CD8-positive, alpha-beta memory T cell (primary cell): ENCODE measurements at places on chromosomes 7 and 10. TPM values are rescaled to one million over a fixed set of nuclear protein-coding genes. Genes with fewer than 3 reads are reported as not detected.
A peak's percentile ranks its signal among the peaks of the same experiment; 100 is the strongest.

The CPEB3 gene
- total RNA-seq: 2.1 TPM

The ODAD2 gene
- total RNA-seq: not detected

DNA sequence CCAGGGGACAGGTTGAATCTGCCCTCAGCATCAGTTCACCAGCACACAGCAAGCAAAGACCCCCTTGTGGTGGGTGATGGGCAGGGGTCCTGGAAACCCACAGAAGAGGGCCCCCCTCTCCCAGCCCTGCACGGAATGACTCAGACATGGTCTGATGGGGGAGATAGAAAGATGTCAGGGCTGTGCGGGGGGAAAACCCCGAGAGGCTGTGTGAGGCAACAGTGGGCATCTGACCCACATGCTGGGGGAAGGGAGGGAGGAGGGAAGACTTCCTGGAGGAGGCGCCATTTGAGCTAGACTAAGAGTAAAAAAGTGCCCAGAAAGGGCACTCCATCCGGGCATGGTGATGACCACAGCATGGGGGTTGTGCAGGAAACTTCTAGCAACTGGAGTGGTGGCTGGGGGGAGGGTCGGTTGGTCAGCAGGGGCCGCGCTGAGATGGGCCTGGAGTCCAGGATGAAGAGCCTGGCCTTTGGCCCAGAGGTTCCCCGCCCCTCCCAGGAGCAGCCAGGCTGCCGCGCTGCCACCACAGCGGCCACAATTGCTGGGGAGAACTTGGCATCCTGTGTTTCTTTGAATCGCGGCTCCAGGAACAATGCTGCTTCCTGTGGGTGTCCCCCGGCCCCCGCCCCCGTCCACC is 2.5 kb downstream of the LFNG start:
- peak; percentile 86 for DNase-seq

- DNase-seq: no peak
Measured at GRCh38 chr7:105353752-105354328, 34.9 kb downstream of the SRPK2 start.

DNA sequence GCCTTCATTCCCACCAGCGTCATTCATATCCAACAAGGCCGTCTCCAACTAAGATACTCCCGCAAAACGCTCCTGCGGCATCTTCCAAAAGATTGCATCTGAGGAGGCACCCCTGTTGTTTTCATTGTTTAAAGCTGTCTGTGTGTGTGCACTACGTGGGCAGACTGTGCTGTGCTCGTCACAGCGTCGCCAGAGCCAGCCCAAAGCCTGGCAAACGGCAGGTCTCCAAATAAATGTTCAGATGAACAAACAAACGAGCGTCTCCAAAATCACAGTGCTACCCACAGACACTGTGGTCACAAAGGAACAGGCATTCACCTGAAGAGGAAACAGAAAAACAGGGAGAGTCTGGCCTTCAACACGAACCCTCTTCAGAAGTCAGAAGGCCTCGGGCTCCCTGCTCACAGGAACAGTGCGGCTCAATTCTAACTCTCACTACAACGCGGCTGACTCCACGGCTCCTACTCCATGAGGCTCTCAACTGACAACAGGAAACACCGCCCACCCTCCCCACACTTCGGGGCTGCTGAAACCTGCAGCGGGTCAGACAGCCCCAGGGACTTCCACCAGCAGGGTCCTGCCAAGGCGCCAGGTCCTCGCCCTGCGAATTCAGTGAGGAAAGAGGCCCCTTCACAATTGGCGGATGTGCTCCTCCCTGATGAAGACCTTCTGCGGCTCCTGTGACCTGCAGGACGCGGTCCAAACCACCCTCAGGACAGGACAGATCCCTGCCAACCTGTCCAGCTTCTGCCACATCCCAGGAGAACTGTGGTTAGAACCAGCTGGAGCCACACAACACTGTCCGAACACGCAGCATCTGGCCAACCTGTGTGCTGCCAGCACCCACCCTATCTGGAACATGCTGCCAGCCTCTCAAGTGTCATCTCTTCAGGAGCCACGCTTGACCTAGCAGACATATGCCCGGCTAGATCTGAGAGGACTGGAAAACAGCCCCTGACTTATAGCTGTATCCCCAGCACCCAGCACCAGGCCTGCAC is 36.1 kb downstream of the MAD1L1 start:
- no peak for DNase-seq

GRCh38 chr10:6274484-6274883 is 71.8 kb downstream of the PFKFB3 start:
- DNase-seq: no peak

- DNase-seq: no peak
Measured at GRCh38 chr10:91339729-91340128, 70.4 kb upstream of the HECTD2 start.

DNA sequence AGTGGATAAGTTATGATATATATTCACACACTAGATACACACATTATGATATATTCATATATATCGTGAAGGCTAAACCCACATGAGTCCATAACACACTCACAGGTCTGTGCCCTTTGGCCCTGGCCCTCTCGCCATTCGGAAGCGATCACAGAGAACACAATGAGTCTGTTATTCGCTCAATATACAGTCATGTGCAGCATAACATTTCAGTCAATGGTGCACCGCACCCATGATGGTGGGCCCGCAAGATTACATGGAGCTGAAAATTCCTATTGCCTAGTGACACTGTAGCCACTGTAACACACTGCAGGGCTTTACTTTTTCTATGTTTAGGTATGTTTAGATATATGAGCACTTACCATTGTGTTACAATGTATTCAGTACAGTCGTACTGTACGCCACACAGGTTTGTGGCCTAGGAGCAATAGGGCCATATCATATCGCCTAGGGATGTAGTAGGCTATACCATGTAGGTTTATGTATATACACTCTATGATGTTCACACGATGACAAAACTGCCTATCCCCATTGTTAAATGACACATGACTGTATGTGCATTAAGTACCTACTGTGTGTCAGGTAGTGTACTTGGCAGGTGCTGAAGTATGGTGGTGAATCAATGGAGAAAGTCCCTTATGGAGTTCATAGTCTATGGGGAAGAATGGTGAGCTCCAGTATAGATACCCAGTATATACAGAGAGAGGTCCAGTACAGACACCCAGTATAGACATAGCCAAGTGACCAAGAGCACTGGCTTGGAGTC is 198.8 kb upstream of the KLF14 start:
- no peak for DNase-seq

- DNase-seq: no peak
Measured at GRCh38 chr10:110566472-110567200, 859 bp upstream of the SMC3 start.
